Naive thymus-derived CD4-positive, alpha-beta T cell (primary cell): ENCODE measurements at places on chromosomes 6 and 20. TPM values are rescaled to one million over a fixed set of nuclear protein-coding genes. Genes with fewer than 3 reads are reported as not detected.
A peak's percentile ranks its signal among the peaks of the same experiment; 100 is the strongest.

TCP11 gene
- not detected for total RNA-seq

LHFPL5 gene
- total RNA-seq, result not detected in 2 replicates

VEGFA gene
- 61.3 TPM for total RNA-seq

MICB gene
- total RNA-seq, result 11.7 TPM

RHAG gene
- total RNA-seq, result not detected

TBXT gene
- not detected in 2 replicates for total RNA-seq

B3GAT2 gene
- not detected for total RNA-seq

LST1 gene
- total RNA-seq, result 15.1 TPM

GRCh38 chr6:138944412-138944811 lies 43.6 kb downstream of the REPS1 start:
- no peak for DNase-seq

DNA sequence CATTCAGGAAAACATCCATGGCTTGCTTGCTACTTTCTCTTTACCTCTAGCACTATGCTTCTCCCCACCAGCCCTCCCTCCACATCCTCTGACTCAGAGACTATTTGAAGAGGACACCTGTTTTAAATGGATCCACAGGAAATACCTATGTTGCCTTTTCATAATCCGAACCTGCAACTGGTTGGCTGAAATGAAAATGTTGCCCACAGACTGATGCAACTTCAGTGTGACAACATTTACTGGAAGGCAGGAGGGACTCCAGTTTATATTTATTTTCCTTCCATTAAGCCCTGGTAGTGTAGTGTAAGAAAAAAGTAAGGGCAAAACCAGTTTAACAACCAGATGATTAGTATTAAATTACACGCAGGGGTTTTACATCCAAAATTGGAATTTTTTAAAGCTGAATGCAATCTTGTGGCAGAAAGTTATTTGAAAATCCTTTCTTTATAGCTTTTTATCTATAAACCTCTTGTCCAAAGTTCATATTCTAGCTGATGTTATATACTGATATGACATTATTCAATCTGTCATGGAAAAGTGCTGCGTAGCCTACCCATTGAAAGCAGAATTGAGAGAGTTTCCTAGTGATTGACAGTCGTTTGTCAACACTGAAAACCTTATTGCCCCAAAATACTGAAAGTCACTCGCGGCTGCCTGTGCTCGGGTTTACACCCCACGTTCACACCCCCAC lies 881 bp upstream of the AIG1 start:
- DNase-seq, result peak; percentile 30

DNA sequence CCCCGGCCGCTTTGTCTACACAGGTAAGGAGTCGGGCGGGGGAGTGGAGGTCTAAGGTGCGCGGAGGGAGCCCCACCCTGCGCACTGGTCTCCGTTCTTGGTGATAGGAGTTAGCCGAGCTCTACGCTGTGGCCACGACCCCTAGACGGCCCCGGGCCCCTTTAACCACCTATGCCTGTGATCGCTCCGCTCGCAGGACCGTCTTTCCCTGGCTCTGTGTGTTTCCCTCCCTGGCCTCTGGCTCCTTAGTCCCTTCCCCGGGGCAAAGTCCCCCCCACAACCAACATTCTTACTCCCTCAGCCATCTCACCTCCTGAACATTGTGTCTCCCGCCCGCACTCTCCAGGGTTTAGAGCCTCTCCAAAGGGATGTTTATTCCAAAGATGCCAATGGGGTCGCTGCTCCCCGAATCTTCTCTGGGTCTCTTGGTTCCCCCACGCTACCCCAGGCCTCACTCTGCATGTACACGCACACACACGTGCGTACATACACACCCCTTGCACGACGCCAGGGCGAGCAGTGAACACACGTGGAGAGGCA lies 50.4 kb downstream of the CPXM1 start:
- DNase-seq, result peak; percentile 19

DNA sequence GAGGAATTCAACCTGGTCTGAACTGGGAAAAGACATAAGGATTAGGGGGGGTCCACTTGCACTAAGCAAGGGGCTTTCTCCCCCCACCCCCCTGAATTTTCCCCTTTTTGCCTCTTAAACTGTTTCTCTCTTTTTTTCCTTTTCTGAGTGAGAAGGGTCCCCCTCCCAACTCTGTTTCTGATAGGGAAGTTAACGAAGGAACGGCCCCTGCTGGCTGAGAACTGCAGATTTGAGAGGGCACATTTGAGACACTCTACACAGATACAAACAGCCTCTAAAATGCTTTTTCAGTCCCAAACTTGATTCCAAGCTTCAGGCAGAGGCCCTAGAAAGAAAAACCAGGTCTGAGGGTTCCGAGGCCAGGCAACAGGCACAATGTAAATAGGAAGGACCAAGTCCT lies 91.7 kb downstream of the JARID2 start:
- DNase-seq, result no peak

GRCh38 chr6:11413117-11413687 lies 124.3 kb upstream of the TMEM170B start:
- DNase-seq, result no peak

DNA sequence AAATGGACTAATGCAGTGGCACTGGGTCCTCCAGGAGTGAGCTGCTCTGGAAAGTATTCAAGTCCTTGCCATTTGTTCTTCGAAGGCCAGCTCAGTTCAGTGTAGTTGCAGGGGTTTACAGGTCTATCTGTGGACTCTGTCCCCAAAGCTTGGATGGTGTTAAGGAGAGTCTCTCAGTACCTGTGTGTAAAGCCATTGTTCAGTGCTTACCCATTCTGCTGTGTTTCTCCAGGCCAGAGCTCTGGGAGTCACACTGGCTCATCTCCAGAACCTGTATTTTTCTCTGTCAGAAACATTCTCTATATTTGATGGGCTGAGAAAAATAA lies 66.6 kb downstream of the DTD1 start:
- no peak for DNase-seq

GRCh38 chr6:106858653-106859092 lies 115.9 kb downstream of the CD24 start:
- no peak for DNase-seq

- DNase-seq, result no peak
Observed at GRCh38 chr6:2378046-2378657, 132.7 kb upstream of the GMDS start.

GRCh38 chr6:100833972-100834574 lies 47.1 kb downstream of the ASCC3 start:
- DNase-seq, result no peak

- no peak for DNase-seq
Observed at GRCh38 chr6:131807644-131808459, at the start of gene ENPP1. TSS of gene ENPP1 (plus strand) at chr6:131808020. CDS start at chr6:131808036, 16 bp downstream.

DNA sequence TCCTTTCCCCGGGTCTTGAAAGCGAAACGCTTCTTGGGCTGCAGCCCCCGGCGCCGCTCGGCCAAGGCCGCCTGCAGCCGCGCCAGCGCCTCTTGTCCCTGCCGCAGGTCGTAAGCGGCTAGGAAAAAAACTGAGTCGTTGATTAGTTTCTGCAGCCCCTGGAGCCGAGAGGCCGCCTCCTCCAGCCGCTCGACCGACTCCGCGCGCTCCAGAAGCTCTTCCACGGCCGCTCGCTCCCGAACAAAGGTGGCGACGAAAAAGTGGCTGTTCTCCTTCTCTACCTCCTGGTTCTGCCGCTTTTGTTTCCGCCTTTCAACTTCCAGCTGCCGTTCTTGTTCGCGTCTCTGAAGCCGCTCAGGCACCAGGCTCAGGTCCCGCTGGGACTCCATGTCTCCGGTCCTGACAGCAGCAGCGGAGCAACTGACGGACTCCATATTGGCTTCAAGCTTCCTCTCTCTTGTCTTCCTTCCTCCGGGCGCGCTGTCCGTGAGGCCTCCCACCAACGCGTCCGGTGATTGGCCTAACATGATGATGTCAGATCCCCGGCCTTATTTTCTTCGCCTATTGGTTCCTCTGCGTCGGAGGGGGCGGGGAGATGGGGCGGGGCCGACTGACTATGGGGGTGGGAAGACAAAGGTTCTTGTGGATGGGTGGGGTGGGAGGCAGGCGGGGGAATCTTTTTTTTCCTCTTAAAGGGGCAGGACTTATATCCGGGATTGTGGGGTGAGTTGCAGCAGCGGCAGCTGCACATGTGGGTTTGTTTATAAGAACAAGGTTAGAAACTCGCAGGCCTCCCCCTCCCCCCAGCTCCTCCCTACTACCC lies at the start of gene TBCC:
Gene TBCC (minus strand): TSS at position 464 of the 823 bp plus-strand sequence. CDS start 30 bp downstream, at position 434.
- DNase-seq, result peak; percentile 95

GRCh38 chr20:63463400-63464288 lies 8.8 kb downstream of the KCNQ2 start:
- no peak for DNase-seq

DNA sequence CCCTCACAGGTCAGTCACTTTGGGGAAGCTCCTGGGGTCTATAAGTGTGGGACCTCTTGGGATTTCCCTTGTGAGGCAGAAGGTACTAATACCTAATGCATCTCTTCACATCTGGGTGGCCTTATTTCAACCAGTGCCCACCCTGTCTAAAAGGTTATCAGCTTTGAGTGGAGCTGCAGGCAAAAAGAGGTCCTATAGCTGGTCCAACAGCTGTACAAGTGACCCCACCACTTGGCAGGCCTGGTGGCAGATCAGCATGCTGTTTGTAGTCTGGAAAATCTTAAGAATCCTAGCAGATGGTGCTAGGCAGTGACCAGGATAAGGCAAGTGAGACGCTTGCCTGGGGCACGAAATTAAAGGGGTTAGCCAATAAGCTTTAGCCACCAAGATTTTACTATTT lies 51.6 kb upstream of the GTSF1L start:
- DNase-seq, result no peak

- DNase-seq, result peak; percentile 12
Observed at GRCh38 chr6:4777394-4777935, 1.3 kb downstream of the CDYL start.

DNA sequence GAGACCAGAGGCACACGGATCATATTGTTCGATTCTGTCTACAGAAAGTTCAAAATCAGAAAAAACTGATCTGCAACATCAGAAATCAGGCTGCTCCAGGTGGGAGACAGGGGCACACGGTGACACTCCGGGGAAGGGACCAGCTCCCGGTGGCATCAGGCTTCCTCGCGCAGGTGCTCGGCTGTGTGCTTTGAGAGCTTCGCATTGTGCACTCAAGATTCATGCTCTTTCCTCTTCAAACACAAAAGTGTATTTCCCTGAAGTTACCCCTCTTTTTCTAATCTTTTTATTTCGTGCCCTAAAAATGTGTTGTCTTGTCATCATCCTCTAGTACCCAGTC lies 108.1 kb downstream of the DLL1 start:
- DNase-seq, result no peak

GRCh38 chr20:33162753-33163152 lies 5.2 kb upstream of the BPIFA2 start:
- DNase-seq, result no peak

GRCh38 chr20:1196634-1197033 lies 6.6 kb upstream of the C20orf202 start:
- DNase-seq, result no peak

GRCh38 chr6:47535316-47536225 lies 58.0 kb downstream of the CD2AP start:
- DNase-seq, result no peak

GRCh38 chr20:57435498-57436222 lies 44.5 kb downstream of the RBM38 start:
- DNase-seq, result peak; percentile 46

- no peak for DNase-seq
Observed at GRCh38 chr6:70520575-70520974, 46.2 kb upstream of the SDHAF4 start.

- DNase-seq, result no peak
Observed at GRCh38 chr6:56019973-56020372, 144.6 kb upstream of the BMP5 start.
